ENCODE measurements at places on chromosomes 5 and 9.

DNA sequence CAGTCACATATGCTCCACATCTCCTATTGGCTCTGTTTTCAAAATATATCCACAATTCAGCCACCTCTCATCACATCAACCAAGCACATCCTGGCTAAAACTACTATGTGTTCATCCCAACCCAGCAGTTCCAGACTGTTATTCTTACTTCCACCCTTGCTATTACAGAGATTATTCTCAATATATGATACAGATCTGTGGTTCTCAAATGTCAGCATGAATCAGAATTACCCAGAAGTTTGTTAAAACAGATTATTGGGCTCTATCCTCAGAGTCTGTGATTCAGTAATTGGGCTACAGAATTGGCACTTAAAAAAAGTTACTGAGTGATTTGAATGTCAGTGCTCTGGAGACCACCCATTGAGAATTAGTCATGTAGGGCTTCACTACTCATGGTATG lies 78.8 kb upstream of the IZUMO3 start:
- no peak for DNase-seq

DNA sequence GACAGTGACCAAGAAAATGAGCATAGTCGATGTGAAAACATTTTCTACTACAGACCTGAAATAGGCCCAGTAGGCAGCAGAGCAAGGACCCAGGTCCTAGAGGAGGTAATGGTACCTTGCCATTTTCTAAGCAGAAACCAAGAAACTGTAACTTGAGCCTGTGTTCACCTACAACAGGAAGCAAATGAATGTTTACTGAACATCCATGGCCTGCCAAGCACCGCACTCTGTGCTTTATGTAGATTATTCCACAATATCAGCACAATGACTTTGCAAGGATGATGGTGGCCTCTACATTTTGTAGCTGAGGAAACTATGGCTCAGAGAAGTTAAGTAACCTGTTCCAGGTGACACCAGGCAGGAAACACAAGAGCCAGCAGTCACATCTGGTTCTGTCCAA lies 215.3 kb downstream of the SPOCK1 start:
- DNase-seq = no peak

DNA sequence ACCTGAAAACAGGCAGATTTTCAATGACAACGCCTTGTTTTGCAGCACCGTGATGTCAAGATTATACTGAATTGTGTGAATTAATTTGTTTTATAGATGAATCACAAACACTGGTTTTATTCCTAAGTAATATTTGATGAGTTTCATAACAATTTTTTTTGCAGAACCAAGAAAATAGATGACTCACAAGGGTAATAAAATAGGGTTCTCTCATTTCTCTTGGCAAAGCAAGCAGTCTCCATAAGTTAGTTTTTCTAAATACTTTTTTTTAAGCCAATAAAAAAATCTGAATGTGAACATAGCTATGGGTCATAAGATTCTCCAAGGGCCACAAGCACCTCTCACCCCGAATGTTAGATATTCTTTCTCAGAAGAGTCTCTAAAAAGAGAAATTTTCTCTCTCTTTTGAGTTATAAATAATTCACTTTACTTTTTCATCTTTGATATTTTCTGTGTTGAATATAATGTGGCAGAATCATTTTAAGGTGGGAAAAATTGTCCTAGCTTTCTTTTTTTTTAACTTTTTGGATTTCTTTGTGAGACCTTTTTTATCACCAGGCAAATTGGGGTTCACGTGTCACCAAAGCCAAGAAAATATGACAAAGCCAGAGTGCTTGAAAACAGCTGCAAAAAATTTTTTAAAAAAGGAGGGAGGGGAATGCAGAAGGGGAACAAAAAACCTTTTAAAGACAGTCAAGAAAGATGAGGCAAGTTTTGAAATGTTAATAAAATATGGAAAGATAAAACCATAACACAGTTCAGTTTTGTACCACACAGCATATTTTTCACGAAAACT lies 174.6 kb upstream of the DAPK1 start:
- no peak for DNase-seq

GRCh38 chr5:65041296-65042158 lies 272.8 kb downstream of the CWC27 start:
- no peak for DNase-seq

- DNase-seq = peak; percentile 43
These were observed 5.6 kb upstream of the RNF44 start for GRCh38 chr5:176542596-176543427.

DNA sequence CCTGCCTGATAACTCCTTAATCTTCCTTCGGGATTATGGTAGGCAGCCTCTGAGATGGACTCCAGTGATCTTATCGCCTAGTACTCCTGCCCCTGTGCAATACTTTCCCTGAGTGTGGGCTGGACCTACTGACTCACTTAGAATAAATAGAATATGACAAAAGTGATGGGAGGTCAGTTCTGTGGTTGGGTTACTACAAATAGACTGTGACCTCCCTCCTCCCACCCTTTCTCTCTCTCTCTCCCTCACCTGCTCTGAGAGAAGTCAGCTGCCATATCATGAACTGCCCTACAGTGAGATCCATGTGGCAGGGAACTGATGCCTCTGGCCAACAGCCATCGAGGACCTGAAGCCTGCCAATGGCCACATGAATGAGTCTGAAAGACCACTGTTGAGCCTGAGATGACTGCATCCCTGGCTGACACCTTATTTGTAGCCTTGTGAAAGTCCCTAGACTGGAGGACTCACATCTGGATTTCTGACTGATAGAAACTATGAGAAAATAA lies 31.7 kb downstream of the NRG2 start:
- DNase-seq = no peak

- no peak for DNase-seq
These were observed 242.9 kb upstream of the FTMT start for GRCh38 chr5:121608826-121609225.

GRCh38 chr9:73118898-73119554 lies 32.6 kb upstream of the ANXA1 start:
- DNase-seq = no peak

DNA sequence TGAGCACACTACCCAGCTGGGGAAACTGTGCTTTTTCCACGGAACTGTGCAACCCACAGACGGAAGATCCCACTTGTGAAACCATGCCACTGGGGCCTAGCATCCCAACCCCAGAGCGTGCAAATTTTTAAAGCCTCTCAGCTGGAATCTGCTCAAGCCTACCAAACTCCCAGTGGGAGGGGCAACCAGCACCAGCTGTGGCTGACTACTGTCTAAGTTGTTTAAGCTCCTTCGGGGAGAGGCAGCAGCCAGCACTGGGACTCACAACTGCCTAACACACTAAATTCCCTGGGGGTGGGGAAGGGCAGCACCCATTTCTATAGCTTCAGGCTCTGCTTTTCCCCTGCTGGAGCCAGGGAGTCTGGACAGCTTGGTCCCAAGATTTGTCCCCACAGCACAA lies 287.6 kb upstream of the MSX2 start:
- DNase-seq = no peak

GRCh38 chr9:69198521-69199220 lies 24.6 kb downstream of the TJP2 start:
- DNase-seq = no peak

All from CD4-positive, alpha-beta T cell treated with Interleukin-15 for 1 hour (primary cell).